ENCODE measurements at places on chromosomes 3 and 15.
A peak's percentile ranks its signal among the peaks of the same experiment; 100 is the strongest.

DNA sequence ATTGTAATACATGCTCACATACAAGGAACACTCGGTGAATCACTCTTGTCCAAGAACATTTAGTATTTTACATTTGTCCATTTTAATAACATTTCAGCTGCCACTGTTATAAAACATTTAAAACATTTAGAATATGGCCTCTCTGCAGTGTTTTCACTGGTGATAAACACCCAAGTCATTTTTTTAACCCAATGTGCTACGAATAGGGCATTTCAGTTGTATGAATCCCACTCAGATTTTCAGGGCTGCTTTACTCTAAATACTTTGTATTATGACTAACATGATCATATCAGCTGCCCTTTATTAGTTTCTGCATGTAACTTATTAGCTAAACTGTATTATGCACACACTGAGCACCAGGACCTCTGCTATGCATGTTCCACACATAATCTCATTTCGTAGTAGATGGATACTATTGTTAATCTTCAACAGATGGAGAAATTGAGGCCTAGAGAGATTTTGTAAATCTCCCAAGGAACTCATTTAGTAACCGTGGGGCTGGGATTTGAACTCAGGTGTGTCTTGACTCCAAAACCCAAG, 148.6 kb upstream of the CDIN1 start:
- DNase-seq = no peak

GRCh38 chr3:161337311-161337710, 34.0 kb downstream of the SPTSSB start:
- DNase-seq = no peak

GRCh38 chr3:127000119-127000518, 17.2 kb downstream of the PLXNA1 start:
- no peak for DNase-seq

GRCh38 chr3:38907426-38907825, 91.4 kb upstream of the SCN10A start:
- DNase-seq = no peak

- no peak for DNase-seq
Observed at GRCh38 chr3:31013843-31014242, 119.4 kb upstream of the GADL1 start.

DNA sequence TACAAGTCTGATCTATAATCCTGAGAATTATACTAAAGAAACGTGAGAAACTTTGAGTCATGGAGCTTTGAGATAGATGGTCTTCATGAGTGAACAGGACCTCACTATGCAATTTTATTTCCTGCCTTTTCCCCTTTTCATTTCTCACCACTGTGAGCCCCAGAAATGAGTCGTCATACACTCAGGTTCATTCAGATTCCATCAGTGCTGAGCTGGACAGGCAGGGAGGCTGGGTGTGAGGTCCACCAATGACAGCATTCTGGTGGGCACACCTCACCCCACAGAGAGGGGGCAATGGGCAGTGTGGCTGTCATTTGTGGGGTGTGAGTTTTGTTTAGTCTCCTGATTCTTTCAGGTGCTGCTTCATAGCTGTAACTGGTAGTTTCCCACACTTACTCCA, 16.9 kb downstream of the TIGIT start:
- no peak for DNase-seq

GRCh38 chr3:30308131-30308530, 298.3 kb upstream of the TGFBR2 start:
- no peak for DNase-seq

- DNase-seq = no peak
Observed at GRCh38 chr3:157695586-157695985, 192.4 kb upstream of the VEPH1 start.

GRCh38 chr15:58065445-58066041, at the start of gene ALDH1A2:
Gene ALDH1A2, minus strand, starts transcription at chr15:58065711. Its CDS starts 61 bp downstream, at chr15:58065650.
- peak; percentile 10 for DNase-seq

DNA sequence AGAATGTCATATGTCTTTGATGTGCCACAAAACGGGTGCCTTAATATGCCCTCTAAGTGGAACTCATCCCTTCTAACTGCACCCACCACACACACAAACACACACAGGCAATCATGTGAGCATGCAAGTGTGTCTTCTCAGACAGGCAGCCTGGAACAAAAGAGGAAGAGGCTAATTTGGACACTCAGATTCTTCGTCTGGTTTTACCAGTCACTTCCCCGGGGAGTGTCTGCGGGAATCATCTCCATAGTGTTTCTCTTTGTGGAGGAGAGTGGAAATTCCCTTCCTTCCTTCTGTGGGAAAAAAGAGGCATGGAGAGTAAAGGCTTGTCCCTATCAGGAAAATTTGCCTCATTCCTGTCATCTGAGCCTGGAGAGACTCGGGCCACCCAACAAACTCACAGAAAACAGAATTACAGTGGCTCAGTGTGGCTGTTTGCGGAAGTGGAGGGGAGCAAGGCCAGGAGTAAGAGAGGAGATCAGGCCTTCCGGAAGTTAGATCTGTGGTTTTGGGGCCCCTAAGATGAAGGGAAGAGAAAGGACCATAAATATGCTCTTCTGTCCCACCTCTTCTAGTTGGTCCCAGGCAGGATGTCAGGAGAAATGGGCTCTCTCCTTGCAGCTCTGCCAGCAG, 212.6 kb upstream of the SEMA6D start:
- DNase-seq = no peak

DNA sequence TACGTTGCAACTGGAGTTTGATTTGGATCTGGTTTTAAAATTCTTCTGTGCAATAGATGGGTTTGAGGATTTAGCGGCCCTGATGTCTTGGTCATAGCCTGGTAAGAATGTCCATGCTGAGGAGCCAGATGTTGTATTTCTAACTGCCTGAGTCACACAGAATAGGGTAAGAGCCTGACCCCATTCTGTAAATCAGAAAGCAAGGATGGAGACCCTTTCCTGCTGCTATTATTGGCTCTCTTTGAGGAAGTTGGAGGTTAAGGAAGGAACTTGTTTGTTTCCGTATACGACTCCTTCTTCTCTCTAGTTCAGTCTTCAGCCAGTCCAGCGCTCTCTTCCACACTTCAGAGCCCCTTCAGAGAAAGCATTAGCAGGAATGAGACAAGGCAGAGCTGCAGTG, 65.1 kb downstream of the HCN4 start:
- no peak for DNase-seq

DNA sequence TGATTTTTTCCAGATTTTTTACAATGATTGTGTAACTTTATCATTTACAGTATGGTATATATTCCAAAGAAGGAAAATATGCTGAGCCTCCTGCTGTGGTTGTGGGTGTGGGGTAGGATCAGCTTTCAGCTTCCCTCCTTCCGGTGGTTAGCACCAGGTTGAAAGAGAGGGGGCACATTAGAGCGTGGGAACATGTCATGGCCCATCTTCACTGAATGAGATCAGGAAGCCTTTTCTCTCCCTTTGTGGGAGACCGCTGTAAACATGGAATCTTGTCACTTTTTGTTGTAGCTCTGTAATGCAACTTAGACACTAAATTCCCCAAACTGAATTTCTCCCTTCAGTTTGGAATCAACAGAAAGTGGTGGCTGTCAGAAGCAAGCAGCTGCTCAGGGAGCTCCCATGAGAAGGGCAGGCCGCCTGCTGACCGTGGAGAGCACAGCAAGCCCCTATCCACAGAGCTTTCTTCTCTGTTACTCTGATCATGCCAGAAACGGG, 86.7 kb upstream of the LIMD1 start:
- peak; percentile 44 for DNase-seq

DNA sequence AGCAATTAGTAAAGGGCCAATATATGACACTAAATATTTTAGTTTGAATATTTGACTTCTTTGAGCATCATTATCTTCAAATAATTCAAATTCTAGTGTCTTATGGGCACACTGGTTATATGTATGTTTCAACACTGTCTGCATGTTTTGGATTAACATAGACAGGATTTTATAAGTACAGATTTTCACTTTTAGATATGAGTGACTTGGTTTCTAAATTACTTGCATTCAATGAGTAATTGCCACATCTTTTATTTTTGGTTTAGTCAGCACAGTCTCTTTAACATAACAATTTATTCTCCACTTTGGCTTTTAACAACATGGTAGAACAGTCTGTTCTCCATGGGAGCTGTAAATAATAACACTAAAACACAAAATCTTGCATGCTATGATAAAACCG, 674.8 kb downstream of the TBL1XR1 start:
- no peak for DNase-seq

- no peak for DNase-seq
Observed at GRCh38 chr3:53630547-53630946, 136.1 kb downstream of the CACNA1D start.

DNA sequence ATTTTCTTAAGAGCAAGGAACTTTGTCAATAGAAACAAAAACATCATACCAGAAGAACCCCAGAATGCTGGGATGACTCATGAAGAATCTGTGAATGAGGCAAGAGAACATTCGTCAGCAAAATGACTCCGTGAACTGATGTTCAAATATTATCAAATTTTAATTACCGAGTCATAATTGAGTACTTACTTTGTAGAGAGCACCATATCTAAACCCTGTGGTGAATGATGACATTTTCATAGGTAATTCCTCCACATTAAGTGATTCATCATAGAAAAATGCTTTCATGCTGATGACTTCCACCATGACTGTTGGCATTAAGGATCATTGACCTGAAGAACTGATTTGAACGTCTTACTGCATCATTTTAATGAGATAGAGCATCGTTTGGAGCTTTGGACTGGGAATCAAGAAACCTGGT, 56.3 kb downstream of the PPARG start:
- DNase-seq = no peak

DNA sequence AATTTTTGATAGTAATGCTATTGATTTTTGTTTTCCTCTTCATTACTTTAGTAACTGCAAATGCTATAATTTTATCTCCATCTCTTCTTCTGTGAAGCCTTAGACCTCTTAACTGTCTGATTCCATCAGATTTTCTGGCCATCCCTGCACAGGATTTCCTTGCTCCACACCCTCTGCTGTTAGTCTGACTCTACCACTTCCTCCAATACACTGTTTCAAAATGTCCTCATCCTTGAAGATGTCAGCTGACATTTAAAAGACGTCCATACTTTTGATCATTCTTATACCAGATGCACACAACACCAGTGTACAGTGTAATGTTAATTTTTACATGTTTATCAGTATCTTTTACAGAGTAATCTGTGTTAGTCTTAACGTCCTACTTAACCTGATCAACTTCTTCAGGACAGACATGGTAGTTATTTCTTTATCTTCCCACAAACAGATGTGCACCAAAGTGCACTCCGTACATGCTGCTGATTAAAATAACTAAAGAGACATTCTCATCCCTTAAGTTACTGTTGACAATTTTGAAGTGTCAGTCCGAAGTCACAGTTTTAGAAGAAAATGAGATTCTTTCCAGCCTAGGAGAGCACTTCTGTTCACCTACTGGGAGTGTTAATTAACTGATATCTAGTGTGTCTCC, 102.4 kb upstream of the RASGRP1 start:
- DNase-seq = no peak

- DNase-seq = peak; percentile 81
Observed at GRCh38 chr3:125051715-125052581, 3.8 kb downstream of the HEG1 start.

GRCh38 chr15:52037889-52038505, 19.0 kb downstream of the MAPK6 start:
- DNase-seq = no peak

- no peak for DNase-seq
Observed at GRCh38 chr15:86444527-86444926, 364.9 kb downstream of the AGBL1 start.

GRCh38 chr3:20077068-20077467, 36.8 kb downstream of the KAT2B start:
- DNase-seq = no peak

DNA sequence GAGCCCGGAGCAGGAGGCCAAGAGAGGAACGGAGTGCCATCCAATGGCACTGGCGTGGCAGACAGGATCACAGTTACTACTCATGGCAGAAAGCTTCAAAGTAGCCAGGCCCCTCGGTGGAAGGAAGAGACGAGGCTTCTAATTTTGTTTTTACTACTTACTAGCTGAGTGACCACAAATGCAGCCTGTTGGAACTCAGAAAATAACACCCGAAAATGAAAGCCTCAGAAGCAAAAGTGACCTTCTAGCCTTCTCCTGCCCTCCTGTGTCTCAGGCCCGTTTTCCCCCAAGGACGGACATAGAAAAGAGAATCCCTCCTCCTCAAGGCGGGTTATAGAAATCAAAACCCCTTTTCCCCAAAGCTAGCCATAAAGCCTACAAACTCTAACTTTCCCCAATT, 9.9 kb upstream of the STRA6 start:
- no peak for DNase-seq

GRCh38 chr3:174758943-174759342, 100.2 kb upstream of the NAALADL2 start:
- DNase-seq = no peak

DNA sequence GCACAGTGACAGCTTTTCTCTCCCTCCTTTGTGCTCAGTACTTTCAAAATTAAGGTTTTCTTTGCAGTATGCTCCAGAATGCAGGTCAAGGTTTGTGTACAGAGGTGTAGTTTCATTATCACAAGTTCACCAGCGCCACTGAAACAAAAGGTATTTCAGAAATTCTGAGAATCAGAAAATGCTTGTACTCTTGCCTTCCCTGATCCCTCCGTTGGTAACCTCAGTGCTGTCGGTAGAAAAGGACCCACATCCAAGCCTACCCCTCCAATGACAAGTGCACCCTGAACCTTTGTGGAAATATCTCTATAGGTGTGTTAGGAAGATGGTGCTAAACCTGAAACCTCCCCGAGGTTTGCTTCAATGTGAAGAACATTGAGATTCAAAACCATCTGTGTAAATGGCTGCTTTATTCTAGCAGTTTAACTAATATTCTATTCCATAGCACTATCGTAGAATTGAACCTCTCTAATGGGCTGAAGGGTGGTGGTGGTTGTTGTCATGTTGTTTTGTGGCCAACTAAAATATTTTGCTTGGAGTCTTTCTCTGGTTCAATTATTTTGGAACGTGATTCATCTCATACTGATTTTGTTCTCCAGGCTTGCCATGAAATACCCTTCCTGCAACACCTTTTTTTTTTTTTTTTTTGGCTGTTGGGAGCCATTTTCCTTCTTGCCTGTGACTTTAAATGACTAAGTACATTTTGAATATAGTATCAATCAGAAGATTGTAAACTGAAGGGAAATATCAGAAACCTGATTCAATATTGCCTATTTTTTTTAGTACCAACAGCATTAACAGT, 20.7 kb downstream of the ZBTB38 start:
- peak; percentile 56 for DNase-seq

DNA sequence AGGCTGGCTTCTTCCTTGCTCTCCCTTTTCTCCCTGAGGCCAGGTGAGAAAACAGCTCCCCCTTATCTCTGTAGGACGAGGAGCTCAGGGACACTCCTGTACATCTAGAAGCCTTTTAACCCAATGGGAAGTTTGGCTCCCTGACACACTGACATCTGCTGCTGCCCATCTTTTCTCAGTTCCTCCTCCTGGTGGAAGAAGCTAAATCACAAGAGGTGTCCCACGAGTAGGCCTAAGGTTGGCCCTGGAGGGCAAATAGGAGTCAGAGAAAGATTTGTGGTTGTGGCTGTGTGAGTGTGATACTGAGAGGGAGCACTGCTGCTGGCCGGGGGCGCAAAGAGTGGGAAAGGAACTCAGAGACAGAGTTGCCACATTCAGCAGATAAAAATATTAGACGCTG, 49.5 kb downstream of the ARHGAP31 start:
- DNase-seq = no peak

DNA sequence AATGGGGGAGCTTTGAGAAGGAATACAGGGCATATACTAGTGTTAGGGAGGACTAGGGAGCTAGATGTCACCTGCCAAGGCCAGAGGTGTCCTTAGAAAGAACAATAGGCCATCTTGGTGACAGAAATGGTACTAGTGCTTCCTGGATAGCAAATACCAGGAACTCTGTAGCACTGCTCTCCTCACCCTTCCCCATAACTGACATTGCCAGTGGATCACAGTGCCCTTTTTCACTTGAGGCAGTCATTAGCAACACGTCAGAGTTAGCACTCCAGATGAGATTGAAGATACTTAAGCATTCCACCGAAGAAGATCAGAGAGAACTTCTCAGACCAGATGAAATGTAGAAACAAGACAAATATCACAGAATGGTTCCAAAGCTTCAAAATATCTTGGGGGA, 103.1 kb upstream of the PDZRN3 start:
- no peak for DNase-seq

Data from spinal cord (tissue), 10 donors.